ENCODE measurements at places on chromosomes 13 and 19.

- DNase-seq, result peak; percentile 100
These were observed at the start of gene ILF3 for GRCh38 chr19:10653732-10654609. Gene ILF3 (plus strand): TSS chr19:10654346. CDS start chr19:10670606, 16,260 bp downstream.

GRCh38 chr13:41179593-41180250, 14.6 kb downstream of the KBTBD7 start:
- DNase-seq, result no peak

DNA sequence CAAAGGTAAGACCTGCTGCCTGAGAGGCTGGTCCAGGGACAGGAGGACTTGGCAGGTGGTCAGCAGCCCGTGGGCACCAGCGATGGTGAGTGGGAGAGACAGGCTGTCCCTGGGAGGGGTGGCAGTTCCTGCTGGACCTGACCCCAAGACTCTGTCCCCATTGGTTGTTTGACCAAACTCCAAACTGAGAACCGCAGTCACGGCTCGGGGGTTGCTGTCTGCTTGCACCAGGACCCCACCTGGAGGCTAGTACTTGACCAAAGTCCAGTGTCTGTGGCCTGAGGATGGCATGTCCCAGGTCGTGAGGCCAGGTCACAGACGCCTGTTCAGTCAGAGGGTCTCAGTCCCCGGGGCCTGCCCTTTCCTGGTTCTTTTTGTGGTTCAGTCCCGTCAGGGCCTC, 9.9 kb upstream of the ZNF14 start:
- DNase-seq, result no peak

GRCh38 chr13:110393761-110394160, 86.7 kb downstream of the COL4A2 start:
- DNase-seq, result no peak

GRCh38 chr19:5927441-5927821, 13.4 kb downstream of the CAPS start:
- DNase-seq, result no peak

DNA sequence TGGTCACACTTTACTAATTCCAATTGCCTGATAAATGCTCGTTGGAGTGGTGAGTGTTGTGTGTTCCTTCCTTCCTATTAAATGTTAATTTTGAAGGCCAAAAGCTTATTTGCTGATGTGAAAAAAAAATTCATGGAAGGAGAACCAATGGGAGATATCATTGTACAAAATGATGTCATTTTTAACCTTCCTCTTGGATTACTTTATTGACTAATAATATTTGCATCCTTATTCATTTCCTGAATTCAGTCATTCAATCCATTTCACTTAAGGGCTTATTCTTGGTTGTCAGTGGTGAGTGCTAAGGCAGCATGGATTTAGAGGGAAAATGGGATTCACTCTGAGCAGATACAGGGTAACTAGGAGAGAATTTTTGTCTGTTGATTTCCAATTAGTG, 216.0 kb upstream of the HTR2A start:
- no peak for DNase-seq

DNA sequence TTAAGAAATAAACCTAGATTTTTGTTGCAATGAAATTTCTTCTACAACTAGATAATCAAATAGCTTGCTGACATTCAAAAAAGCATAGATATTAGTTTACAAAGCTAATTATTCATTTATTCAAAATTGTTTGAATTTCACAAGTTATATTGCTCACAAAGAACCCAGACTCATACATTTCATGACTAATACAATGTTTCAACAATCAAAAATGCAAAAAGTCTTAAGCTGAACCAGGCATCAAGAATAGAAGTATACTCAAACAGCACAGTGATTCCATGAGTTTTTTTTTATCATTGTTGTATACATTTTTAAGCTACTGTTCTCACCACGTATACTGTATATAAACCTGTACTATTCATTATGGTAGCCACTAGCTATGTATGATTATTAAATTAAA, 51.0 kb downstream of the DIAPH3 start:
- DNase-seq, result no peak

DNA sequence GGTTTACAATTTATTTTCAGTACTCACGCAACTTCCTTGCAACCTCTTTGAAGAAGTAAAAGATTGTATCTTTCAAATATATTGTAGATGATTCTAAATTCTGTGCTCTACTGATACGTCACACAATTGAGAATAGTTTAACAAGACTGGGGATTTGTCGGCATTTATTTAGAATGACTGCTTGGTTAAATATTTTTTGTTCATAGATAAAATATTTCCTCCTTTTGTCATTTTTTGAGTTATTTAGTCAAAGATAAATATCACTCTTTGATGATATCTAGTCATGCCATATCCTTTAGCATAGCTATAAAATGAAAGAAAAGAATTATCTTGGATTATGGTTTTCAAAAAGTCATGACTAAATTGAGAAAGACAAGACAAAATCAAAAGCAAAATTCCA, 2747.8 kb downstream of the PCDH9 start:
- no peak for DNase-seq

- DNase-seq, result no peak
These were observed 3.6 kb upstream of the IFNL2 start for GRCh38 chr19:39264306-39265290.

- no peak for DNase-seq
These were observed 13.6 kb downstream of the NFILZ start for GRCh38 chr19:8643860-8644653.

GRCh38 chr13:34076943-34077703, 259.2 kb downstream of the RFC3 start:
- no peak for DNase-seq

- DNase-seq, result no peak
These were observed 138.1 kb downstream of the KDM4B start for GRCh38 chr19:5106971-5107370.

DNA sequence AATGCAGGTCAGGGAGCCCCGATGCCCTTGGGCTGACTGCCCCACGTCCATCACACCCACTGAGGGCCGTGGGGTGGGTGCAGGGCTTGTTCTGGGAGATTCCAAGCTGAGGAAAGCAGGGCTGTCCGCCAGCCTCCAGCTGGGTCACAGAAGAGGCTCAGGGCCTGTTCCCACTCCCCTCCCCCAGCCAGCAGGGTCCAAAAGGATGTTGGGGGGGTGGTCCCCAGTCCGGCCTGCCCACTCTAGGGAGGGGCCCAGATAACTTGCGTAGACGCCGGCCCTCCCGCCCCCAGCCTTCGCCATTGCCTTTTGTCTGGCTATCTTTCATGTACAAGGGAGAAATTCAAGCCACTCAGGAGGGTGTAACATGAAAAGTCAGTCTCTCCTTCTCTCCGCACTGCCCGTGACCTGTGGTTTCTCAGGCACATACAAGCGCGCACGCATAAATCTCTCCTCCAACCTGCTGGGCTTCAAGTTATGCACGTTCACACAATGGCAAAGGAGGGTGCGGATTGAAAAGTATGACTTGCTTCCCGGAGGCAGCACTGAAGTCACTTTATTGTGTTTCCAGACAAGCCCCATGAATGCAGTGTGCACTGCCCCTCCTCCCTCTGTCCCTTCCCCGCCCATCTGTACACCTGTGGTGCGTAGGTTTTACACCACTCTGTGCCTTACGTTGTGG, 20.2 kb downstream of the CARM1 start:
- DNase-seq, result no peak

- no peak for DNase-seq
These were observed 27.2 kb downstream of the ADPRHL1 start for GRCh38 chr13:113425941-113426590.

GRCh38 chr13:41613471-41613870, 156.1 kb downstream of the RGCC start:
- DNase-seq, result no peak

DNA sequence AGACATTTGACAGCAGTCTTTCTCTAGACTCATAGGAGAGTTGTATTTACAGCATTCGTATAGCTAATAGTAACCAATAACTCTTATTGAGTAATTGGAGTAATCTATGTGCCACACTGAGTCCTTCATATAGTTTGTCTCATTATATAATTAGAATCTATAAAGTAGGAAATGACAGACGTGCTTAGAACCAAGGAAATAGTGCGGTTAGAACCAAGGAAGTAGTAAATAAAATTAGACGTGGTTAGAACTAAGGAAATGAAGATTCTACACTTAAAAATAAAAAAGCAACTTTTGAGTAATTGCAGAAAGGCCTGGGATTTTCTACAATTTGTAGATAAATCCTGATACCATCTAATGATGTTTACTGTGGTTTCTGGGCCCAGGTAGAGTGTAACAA, 107.8 kb upstream of the TNFSF11 start:
- no peak for DNase-seq

DNA sequence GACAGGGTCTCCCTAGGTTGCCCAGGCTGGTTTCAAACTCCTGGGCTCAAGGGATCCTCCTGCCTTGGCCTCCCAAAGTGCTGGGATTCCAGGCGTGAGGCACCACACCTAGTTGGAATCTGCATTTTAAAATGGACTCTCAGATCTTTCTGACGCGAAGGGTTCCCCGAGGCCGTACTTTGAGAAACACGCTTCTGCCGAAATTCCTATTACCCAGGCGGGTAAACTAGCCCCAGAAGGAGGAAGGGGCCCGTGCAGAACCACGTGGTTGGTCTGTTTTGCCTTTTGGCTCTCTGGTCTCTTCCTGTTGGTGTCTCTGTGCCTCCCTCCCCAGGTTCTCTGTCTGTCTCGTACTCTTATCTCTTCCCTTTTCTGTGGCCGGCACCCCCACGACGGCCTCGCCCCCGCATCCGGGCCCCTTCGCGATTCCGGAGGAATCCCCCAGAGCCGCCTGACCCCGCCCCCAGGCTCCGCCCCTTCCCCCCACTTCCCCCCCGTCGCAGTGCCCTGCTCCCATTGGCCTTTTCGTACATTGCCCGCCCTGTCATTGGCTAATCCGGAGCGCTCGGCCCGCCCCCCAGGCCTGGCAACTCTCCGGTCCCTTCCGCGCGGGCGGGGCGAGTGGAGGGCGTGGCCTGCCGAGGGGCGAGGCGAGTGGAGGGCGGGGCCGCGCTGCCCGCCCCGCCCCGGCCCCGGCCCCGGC, at the start of gene TNFAIP8L1:
TSS of gene TNFAIP8L1 (plus strand) at position 689 of the 703 bp plus-strand sequence. CDS start 12,354 bp downstream, outside the sequence.
- peak; percentile 99 for DNase-seq
